ENCODE measurements at places on chromosomes 1 and 21.

DNA sequence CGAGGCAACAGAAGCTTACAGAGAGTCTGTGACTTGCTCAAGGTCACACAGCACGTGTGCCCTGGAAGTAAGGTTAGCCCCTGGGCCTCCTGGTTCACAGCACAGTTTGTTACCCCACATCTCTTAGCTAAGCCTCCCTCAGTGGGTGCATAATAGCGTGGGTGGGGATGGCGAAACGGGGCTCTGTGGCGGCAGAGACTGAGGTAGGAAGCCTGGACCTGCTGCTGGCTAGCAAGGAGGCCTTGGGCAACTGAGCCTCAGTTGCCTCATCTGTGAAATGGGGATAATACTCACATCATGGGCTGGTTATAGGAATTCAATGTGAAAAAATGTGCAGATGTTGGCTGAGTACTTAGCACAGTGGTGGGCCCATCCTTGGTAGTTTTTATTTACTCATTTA lies 596 bp downstream of the PADI4 start:
- DNase-seq, result no peak

GRCh38 chr1:58149271-58149812 lies 397.2 kb downstream of the OMA1 start:
- DNase-seq, result no peak

DNA sequence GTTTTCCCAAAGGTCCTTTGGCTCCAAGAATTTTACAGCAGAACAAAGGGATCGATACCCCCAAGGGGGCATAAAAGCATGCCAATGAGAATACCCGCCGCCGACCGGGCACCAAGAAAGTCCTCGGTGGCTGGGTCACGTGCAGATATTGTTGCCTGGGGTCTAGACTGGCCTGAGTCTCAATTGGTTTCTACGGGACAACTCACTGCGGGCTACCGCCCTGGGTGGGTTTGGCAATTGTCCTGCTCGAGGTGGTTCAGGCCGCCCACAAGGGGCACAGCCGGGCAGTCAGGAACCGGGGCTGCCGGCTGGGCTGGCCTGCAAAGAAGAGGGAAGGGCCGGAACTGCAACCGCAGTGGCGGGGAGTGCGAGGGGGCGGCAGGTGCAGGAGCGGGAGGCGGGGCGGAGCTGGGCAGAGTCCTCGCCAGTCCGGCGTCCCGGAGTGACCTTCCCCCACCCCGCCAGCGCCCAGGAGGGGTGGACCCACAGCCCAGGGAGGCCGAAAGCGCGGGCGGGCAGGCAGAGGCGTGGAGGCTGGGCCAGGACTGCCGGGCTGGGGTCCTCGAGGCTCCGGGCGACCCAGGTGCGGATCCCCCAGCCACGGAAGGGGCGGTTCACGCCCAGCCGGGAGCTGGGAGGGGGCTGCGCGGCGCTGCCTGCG lies 926 bp upstream of the ATP1B1 start:
- DNase-seq, result peak; percentile 27

DNA sequence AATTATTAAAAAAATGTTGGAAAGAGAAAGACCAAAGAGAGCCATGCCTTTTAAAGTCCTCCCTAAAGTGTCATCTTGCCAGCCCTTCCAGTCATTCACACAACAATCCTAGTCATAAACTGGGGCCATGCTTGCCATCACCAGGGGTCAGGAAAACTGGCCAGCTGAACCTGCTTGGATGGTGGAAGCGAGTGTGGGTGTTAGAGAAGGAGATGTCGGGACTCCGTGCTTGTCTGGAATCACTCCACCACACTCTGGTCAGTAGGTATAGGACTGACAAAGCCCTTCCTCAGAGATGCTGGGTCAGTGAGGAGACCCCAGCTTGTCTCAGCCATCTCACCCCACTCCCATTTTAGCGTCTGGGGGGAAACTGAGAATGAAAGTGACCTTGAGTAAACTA lies 3.3 kb upstream of the HAPLN2 start:
- DNase-seq, result no peak

DNA sequence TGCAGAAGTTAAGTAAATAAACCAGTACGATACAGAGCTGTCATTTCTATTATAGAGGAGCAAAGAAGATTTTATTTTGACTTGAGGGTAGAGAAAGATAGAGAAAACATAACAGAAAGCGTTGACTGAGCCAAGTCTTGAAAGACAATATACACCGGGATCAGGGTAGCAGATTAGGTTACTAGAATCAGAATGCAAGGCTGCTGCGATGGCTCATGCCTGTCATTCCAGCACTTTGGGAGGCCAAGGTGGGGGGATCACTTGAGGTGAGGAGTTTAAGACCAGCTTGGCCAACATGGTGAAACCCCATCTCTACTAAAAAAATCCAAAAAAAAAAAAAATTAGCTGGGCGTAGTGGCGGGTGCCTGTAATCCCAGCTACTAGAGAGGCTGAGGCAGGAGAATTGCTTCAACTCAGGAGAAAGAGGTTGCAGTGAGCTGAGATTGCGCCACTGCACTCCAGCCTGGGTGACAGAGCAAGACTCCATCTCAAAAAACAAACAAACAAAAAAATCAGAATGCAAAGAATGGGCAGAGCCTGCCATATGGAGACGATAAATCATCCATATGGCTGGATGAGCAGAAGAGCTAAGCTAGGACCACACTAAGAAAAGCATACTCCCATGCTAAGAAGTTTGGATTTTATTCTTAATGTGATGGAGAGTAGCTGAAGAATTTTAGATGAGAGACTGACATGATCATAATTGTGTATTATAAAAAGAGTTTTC lies 9.9 kb upstream of the ABCD3 start:
- no peak for DNase-seq

DNA sequence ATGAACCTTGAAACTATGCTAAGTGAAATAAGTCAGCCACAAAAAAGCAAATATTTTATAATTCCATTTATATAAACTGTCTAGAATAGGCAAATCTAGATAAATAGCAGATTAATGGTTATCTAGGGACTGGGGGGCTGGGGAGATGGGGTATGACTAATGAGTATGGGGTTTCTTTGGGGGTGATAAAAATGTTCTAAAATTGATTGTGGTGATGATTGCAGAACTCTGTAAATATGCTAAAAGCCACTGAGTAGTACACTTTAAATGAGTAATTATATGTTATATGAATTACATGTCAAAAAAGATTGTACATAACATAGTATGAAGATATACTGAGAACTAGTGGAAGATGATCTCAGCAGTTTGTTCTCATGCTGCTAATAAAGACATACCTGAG lies 675.0 kb downstream of the KIF26B start:
- DNase-seq, result no peak

DNA sequence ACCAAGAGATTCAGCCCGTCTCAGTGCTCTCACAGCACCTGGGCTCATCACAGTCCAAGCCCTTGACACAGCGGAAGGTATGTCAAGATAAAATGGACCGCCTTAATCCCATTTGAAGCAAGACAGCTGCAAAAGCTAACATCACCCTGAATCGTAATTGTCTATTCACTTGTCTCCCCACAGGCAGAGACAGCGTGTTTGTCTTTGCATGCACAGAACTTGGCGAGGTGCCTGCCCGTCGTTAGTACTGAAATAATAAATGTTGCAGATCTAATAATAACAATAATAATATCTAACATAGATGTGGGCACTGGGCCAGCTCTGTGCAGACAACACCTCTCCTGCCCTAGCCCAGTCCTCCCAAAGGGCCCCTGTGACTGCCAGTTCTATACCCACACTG lies 271.7 kb downstream of the NPHP4 start:
- DNase-seq, result no peak

DNA sequence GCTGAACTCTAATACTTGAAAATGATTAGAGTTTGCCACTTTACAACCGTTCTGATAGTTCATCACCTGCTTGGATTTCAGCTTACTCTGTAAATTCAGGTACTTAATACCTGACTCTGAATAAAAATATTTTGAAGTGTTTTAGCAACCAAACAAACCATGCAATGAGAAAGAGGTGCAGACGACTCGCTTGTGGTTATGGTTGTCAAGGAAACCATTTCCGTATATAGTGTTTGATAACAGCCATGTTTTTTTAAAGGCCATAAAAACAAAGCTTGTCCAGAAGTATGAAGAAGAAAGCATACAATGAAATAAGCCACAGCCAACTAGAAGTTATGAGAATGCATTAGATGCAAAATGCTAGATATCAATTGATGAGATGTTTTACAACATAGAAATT lies 167.2 kb upstream of the HMCN1 start:
- peak; percentile 77 for DNase-seq

- no peak for DNase-seq
These were observed 38.0 kb upstream of the ZC3H11B start for GRCh38 chr1:219650880-219651279.

DNA sequence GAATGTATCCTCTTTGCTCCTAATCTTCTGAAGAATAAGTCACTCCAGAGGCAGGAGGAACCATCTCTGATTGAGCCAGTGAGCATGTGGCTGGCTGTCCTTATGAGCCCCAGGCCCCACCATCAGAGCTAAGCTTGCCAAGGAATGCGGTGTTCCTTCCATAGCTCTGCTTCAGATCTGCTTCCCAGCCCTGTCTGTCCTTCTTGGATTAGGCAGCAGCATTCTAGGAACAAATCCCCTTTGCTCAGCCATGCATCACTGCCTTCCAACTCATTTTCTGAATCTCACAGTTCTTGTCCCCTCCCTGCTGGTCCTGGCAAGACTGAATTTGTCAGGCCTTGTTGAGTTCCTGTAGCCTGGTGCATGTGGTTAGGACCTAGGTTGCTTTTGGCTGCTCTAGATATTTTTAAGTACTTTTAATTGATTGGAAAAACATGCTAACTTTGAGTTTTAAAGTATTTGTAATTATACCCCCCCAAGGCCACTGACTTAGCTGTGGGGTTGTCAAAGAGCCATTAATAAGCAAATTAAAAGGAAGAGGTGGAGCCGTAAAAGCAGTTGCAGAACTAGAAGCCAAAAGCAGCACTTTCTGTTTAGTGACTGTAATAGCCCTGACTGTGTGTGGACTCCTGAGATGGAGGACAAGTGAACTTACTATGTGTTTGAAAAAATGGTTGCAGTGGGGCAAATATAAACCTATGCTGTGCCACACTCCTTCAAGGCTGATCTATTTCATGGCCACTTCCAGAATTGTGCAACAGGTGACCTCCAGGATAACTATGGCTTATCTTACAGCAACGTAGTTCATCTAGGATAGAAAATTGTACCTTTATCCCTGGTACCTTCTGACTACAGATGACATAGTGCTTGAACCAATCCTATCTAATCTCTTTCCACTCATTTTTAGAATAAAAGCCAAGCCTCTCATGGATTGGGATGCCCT lies 61.3 kb upstream of the BACH1 start:
- no peak for DNase-seq

DNA sequence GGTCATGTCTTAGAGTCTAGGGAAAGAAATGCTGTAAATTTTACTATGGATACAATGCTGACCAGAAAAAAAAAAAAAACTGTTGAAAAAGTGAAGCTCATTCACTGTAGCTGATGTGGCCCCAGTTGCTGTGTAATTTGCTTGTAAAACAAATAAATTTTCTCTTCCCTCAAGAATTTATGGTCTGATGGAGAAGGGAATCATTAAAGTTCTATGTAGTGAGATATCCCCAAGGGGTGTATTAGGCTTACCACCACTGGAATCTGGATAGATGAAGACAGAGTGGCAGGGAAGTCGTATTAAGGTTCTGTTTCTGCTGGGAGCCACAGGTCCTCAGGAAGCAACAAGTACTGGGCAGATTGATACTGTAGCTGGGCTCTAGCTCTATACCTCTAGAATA lies 860.0 kb downstream of the LTN1 start:
- no peak for DNase-seq

DNA sequence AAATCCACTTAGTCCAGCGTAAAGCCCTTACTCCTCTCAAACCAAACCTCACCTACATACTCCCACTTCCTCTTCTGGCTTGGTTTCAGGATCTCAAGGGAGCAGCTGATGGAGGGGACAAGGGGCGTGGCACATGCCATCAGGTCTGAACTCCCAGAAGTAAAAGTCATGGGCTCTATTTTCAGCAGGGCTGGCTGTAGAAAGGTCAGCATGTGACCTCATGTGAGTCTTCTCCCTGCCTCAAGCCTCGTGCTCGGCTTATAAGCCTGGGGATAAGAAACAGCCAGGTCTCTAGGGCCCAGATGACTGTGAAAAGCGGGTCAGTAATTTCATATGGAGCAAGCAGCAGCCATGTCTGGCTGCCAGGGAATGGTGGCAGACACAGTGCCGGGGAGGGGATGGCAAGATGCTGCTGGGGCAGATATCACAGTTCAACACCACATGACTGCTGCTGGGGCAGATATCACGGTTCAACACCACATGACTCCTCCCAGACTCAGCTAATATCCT lies 227.9 kb downstream of the KCNH1 start:
- no peak for DNase-seq

- DNase-seq, result no peak
These were observed 211.5 kb downstream of the TRABD2B start for GRCh38 chr1:47785561-47786271.

- DNase-seq, result no peak
These were observed 1.5 kb upstream of the NEK7 start for GRCh38 chr1:198155253-198155652.

- DNase-seq, result no peak
These were observed 1.9 kb downstream of the FGGY start for GRCh38 chr1:59298710-59299346.

- DNase-seq, result no peak
These were observed 9.4 kb downstream of the CFHR4 start for GRCh38 chr1:196897158-196897828.

- DNase-seq, result no peak
These were observed 200.4 kb upstream of the FGGY start for GRCh38 chr1:59096501-59096900.

DNA sequence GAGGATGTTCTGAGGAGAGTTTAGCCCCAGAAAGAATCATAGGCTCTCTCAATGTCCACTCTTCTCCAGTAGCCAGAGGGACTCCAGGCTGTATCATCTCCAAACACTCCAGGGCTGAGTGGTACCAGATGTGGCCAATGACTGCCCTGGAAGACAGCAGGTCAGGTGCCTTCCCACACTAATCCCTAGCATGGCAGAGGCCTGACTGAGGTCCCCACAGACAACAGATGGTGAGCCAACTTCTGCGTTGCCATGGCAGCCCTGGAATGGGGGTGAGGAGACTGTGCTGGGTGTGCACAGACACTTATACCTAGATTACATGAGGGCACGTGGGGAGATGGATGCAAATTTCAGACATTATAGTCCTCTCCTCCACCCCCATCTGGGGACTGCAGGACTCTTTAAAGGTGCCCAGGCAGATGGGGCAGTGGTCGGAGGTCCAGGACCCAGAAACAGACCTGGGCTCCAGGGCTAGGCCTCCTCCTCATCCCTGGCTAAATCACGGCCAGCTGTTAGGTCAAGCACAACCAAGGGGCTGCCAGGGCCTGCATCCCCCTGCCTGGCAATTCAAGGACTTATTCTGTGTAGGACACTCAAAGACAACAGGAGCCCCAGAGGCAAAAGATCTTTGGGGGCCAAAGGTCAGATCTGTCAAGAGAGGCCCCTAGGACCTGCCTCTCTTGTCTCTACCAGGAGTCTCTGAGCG lies 42.9 kb downstream of the CAMK2N1 start:
- DNase-seq, result no peak

DNA sequence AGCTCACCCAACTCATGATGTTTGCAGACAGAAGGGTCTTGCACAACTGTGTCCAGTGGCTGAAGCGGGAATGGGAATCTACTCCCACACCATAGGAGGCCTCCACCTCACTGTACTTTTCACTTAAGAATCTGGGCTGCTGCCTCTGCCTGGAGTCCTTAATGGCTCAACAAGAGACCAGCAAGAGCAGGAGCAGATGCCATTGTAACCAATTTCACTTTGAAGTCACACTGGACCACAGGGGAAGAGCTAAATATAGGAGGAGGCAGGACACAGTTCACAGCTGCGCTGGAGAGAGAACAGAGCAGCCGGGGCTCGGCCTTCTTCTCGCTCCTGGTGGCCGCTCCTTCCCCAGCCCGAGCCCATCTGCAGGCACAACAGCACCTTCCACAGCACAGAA lies 120.4 kb downstream of the SIPA1L2 start:
- DNase-seq, result no peak

All from T-helper 1 cell (primary cell).